ENCODE measurements at places on chromosomes 6 and 20. TPM values are rescaled to one million over a fixed set of nuclear protein-coding genes. Genes with fewer than 3 reads are reported as not detected.

Gene BTNL2
- total RNA-seq: not detected

Gene PBOV1
- not detected for total RNA-seq

Gene ZNF343
- 16.4 TPM for total RNA-seq

- peak overlapping the region; percentile 67 for H3K4me3 ChIP-seq
- peak overlapping the region; percentile 88 for H3K27ac ChIP-seq
- peaks cover 7% of the 10 kb centered on the region for H3K27me3 ChIP-seq
- H3K36me3 ChIP-seq: no peaks in the 10 kb centered on the region
- peaks cover 21% of the 10 kb centered on the region for H3K4me1 ChIP-seq
- DNase-seq: peak; percentile 45
Observed at GRCh38 chr6:151690768-151691562, 116.5 kb upstream of the ESR1 start.

DNA sequence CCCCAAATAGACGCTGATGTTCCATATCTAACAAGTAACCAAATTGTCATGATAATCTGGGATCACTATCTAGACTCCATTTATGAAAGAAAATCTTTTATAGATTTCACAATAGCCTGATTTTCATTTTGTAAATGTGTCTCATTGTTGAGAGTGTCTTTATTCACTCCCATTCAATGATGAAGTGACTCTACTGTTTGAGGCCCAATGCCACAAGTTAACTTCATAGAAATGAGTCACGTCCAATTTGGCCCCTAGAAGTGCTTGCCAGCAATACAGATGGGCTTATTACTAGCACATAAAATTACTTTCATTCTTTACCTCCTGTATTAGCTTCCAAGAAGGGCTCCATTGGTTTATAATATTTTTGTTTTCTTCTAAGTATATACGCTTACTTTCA, 6.3 kb downstream of the IPCEF1 start:
- H3K27ac ChIP-seq: no peak overlapping the region
- H3K36me3 ChIP-seq: peaks cover 3% of the 10 kb centered on the region
- no peak overlapping the region for H3K4me3 ChIP-seq
- H3K4me1 ChIP-seq: peaks cover 39% of the 10 kb centered on the region
- H3K27me3 ChIP-seq: peaks cover 73% of the 10 kb centered on the region

DNA sequence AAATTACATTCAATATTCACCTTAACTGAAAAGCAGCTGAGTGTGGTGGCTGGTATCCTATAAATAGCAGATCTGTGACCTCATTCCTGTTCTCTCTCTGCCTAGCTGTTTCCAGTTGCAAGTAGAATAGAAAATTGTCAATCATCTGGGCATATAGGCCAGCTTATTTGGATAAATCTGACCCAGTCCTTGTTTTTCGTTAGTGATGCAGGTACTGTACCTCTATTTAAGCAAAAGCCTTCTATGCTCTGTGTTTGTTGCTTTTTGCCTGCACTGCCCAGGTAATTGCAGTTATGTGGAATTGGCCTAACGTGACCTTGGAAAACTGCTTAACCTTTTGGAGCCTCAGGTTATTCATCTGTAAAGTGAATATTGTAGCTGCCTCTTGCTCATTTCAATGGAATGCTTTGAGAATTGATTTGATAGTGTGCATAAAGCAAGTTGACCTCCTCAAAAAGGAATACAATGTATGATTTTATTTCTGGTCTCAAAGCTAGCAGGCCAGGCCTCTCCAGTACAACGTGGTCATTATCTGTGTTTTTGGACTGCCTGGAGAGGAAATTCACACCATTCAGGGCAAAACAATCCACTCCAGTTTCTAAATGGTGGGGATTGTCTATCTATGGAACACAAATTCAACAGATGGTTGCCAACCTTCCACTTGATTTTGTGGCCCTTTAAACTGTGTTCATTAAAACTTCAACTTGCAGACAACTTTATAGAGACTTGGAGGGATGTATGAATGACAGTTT, 508.7 kb upstream of the CITED2 start:
- DNase-seq: no peak
- H3K36me3 ChIP-seq: no peaks in the 10 kb centered on the region
- H3K4me1 ChIP-seq: no peaks in the 10 kb centered on the region
- H3K27ac ChIP-seq: no peak overlapping the region
